ENCODE measurements at places on chromosomes 1 and 21. TPM values are rescaled to one million over a fixed set of nuclear protein-coding genes. Genes with fewer than 3 reads are reported as not detected.

DNA sequence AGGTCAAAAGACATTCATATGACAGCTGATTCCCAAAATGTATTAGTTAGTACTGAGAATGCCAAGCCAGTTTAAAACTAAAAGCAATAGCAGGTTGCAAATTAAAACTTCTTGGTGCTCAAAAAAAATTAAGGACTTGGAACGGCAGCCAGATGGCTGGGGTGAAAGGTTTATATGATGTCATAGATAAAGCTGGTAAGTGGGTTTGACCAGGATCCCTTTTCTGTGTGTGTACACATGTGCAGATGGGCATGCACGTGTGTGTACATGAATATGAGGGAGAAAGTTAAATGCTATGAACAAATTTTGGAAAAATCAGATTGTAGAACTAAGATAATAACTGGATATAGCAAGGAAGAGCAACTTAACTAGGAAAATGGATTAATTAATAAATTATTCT is 39.1 kb upstream of the DPH5 start:
- no peak for DNase-seq

DNA sequence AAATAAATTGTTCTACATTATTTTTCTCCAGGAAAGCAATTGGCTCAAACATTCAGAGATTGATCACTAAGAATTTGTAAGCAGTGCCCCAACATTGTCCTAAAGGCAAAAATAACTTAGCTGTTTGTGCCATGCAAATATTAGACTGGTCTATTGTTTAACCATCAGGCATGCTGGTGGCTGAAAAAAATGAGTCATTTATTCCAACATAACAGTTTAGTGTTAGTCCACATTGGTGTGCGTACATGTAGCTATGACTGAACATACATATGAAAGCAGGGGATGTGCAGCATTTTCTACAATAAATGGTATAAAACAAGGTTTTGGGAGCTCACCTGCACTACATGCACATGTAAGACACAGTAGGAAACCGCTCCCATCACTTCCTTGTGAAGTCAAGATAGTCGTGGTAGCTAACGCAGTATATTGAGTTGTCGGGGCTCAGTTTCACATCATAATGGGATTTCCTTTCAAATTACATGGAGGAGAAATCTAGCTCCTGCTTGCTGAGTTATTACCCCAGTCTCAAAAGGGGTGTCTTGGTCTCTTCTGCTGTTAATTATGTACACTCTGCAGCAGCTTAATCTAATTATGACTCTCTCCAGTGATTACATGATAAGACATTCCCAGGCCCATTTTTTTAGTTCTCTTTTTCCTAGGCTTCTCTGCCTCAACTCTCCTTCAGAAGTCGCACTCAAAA is 199.4 kb downstream of the LYPLAL1 start:
- no peak for DNase-seq

GRCh38 chr1:242651817-242652216 is 127.3 kb upstream of the PLD5 start:
- no peak for DNase-seq

DNA sequence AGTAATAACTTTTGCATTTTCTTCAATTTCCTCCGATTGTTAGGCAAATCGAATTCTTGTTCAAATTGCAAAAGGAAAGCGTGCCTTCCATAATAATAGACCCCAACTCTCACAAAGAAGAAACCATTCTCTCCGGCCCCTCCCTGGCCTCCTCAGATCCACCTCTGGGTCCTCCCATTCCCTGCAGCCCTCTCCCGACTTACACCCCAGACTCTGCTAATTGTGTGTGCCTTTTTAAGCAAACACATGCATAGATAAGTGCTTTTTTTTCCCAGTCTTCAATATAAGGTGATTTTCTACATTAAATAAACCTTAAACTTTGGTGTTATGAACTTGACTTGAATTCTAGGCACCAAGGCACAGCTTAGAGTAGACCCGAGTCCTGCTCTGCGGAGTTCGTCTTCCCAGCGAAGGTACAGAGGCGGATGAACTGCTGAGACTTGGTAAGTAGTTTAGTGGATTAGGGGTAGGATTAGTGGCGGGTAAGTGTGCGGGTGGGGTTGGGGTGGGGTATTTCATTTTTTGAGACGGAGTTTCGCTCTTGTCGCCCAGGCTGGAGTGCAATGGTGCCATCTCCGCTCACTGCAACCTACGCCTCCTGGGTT is 1.5 kb downstream of the L1TD1 start:
- no peak for DNase-seq

GRCh38 chr1:201983380-201983805 is 945 bp downstream of the RNPEP start:
- no peak for DNase-seq

DNA sequence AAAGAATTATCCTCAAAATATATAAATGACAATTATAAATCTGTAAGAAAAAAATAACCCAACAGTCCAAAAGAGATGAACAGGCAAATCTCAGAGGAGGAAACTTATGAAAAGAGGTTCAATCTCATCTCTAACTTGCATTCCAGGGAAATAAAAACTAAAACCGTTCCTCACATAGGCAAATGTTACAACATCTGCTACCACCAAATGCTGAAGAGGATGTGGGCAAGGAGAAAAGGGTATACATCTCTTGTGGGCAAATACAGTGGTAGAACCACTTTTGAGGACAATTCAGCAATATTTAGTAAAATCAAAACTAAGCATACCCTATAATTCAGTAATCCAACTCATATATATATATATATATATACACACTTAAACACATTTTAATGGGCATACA is 33.7 kb upstream of the SGIP1 start:
- no peak for DNase-seq

The FCN3 gene
- not detected for polyA plus RNA-seq

The TEKT2 gene
- not detected for polyA plus RNA-seq
